ENCODE measurements at places on chromosomes 4 and X.

DNA sequence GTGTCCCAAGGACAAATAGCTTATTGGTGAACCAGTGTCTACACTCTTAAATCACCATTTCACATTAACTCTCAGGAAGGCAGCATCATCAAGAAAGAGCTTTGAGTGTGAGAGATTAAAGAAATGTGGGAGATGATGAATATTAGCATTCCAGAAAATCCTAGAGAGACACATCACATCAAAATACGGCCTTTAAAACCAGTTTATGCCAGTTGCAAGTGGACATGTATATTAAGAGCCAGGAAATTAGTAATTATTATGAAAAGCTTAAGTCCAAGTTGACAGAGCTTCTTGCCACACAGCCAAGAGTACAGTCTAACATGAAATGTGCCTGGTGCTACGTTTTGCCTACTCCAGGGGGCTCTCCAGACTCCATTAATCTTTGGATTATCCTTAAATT lies 503.0 kb upstream of the BOD1L1 start:
- DNase-seq, result no peak

GRCh38 chr4:20638825-20639224 lies 61.4 kb upstream of the PACRGL start:
- no peak for DNase-seq

- no peak for DNase-seq
Measured at GRCh38 chr4:145881576-145881975, 57.0 kb downstream of the ZNF827 start.

GRCh38 chrX:105018865-105019264 lies 201.6 kb downstream of the TEX13A start:
- no peak for DNase-seq

DNA sequence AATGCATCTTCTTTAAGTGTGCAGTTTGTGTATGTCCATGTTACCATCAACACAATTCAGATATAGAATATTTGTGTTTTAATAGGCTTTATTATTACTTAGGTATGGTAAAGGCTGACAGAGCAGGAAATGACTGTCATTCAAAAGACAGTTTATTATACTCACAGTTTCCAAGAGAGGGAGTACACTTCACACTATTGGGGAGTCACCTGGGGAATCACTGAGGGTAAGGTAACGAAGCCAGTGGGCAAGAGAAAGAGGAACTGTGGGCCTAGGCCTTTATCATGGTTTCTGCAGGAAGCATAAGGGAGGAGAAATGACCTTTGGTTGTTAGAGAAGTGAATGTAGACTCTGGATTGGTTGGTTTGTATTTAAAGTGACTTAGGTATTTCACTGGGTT lies 235.1 kb upstream of the HCCS start:
- DNase-seq, result no peak

DNA sequence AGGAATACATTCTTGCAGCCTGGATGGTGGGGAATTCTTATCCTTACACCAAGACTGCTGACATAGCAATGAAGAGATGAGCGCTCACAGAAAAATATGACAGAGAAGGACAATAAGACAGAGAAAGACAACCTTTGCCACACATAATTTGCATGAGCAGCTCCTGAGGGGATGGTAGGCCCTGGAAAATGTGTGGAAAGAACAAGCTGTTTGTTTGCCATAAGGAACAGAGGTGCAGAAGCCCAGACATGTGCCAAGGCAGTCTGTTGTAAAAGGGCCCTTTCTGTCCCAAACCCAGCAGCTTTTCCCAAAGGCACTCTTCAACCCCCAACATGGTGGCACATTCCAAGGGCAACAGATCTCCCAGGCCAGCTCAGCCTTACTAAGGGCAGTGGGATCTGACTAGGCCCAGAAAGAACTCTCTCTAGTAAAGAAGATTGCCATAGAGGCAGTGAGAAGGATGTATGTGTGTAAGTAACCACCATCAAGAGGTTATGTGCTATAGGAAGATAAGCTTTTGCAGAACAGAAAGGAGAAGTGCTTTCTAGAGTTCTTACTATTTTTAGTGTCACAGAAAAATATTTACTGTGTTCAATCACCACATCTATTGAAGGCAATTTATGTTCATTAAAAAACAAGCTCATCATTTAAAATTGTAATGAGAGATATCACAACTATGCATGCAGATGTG lies 287.0 kb upstream of the RASGEF1B start:
- DNase-seq, result no peak

DNA sequence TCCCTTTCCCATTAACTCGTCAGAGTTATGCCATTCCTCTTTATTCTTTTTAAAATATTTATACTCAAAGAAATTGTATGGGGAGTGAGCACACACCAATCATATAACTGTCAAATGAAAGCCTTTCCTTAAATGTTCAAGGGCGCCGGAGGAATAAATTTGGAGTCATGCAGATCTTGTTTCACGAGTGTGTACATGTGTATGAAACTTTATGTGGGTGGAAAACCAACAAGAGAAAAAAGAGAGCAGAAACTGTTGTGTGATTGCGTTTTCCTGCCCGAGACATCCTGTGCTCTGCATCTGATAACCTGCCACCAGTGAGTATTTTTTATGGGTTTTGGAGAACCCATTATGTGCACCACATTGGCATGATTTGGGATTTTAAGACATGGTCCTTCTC lies 88.3 kb downstream of the FHDC1 start:
- no peak for DNase-seq

GRCh38 chr4:16226816-16227461 lies 668 bp upstream of the TAPT1 start:
- no peak for DNase-seq

- DNase-seq, result no peak
Measured at GRCh38 chrX:97747346-97747745, 863.6 kb downstream of the RPA4 start.

DNA sequence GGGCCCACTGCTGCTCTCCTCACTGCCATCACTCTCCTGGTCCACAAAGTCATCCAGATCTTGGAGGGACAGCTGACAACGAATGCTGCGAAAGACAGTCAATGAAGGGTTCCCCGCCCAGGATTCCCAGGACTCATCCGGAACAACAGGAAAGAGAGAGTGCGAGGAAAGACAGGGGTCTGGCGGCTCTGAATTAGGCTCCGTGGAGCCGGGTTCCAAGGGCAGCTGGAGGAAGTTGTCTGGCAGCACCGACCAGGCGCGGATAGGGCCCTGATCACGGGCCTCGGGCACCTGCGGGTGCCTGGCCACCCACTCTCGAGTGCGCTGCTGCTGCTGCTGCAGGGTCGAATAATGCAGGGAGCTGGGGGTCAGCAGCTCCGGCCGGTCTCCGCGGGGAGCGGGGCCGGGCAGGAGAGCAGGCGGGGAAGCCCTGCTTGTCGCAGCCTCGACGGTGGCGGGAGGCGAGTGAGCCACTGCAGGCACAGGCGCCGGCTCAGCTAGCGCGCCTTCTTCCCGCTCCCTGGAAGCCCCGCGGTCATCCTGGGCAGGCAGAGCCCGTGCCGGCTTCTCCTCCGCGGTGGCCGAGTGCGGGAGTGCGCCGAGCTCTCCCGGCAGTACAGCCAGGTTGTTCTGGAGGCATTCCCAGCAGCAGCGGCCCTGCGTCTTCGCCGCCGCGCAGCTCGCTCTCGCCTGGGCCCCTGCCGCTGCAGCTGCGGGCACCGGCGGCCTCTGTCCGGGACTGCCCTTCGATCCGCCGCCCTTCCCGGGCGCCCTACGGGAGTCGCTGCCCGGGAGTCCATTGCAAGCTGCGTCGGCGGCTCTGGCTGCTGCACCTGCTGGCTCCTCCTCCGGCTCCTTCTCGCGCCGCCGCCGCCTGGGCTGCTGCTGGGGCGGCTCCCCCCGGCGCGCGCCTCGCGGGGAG lies 1.1 kb downstream of the SOWAHB start:
- DNase-seq, result no peak

DNA sequence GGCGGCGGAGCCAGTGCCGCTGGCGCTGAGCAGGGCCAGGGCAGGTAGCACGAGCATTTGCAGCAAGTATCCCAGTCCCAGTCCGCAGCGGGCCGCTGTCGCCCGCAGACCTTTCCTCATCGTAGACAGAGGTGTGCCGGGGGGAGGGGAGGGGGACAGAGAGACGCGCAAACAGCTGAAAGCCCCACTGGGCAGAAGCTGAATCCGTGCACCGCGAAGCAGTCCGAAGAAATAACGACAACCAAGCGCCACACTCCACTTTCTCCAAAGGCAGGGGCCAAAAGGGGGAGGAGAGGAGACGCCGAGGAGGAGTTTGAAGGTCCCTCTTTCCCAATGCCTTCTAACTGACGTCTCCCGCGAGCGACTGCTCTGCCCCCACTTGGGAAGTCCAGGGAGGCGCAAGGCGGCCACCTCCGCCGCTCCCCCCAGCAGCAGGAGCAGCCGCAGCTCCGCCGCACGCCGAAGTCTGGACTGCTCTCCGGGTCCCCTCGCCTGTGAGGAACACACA lies at the start of gene UNC5C:
Gene UNC5C, minus strand, starts transcription at position 236 of the 508 bp plus-strand sequence.
- no peak for DNase-seq

- no peak for DNase-seq
Measured at GRCh38 chr4:157727163-157727562, 445.7 kb downstream of the GASK1B start.

GRCh38 chrX:124805486-124805885 lies 459.1 kb downstream of the SH2D1A start:
- DNase-seq, result no peak

All from fibroblast of skin of left quadriceps (primary cell).